NCI-H460 (cell line): ENCODE measurements at places on chromosomes 16 and 17. TPM values are rescaled to one million over a fixed set of nuclear protein-coding genes. Genes with fewer than 3 reads are reported as not detected.

Gene PLK1
- total RNA-seq = 59.1 and 66.3 TPM in 2 replicates

Gene CACNA1G
- total RNA-seq = 0.06 and 0.07 TPM in 2 replicates

Gene CBLN1
- 0.05 TPM in 1 of 2 replicates, not detected in the other for total RNA-seq

Gene TP53TG3C
- not detected in 2 replicates for total RNA-seq

Gene AFMID
- total RNA-seq = 63.2 and 75.6 TPM in 2 replicates

Gene SEPTIN12
- total RNA-seq = not detected in 2 replicates

Gene MYCBPAP
- total RNA-seq = 0.89 and 1.0 TPM in 2 replicates

Gene CLUH
- total RNA-seq = 48.6 and 58.2 TPM in 2 replicates

Gene HOXB5
- 2.3 TPM in 2 replicates for total RNA-seq

Gene TVP23A
- total RNA-seq = not detected in 2 replicates

Gene SDR42E1
- total RNA-seq = not detected in 2 replicates

Gene KRT17
- 0.42 TPM in 1 of 2 replicates, not detected in the other for total RNA-seq

Gene TMEM235
- total RNA-seq = not detected in 2 replicates

Gene LPO
- 0.07 TPM in 1 of 2 replicates, not detected in the other for total RNA-seq

Gene GPRC5C
- 9.0 and 10.4 TPM in 2 replicates for total RNA-seq

Gene SMPD3
- total RNA-seq = 0.07 and 0.14 TPM in 2 replicates

Gene NAE1
- 206 and 212 TPM in 2 replicates for total RNA-seq

Gene GP2
- not detected in 2 replicates for total RNA-seq
